Fibroblast of skin of right quadriceps (primary cell): ENCODE measurements at places on chromosomes 1 and 21.
A peak's percentile ranks its signal among the peaks of the same experiment; 100 is the strongest.

- DNase-seq = peak; percentile 56
Measured at GRCh38 chr1:156616463-156616862, 2.8 kb upstream of the HAPLN2 start.

- DNase-seq = peak; percentile 67
Measured at GRCh38 chr1:232923739-232924386, 26.5 kb upstream of the NTPCR start.

DNA sequence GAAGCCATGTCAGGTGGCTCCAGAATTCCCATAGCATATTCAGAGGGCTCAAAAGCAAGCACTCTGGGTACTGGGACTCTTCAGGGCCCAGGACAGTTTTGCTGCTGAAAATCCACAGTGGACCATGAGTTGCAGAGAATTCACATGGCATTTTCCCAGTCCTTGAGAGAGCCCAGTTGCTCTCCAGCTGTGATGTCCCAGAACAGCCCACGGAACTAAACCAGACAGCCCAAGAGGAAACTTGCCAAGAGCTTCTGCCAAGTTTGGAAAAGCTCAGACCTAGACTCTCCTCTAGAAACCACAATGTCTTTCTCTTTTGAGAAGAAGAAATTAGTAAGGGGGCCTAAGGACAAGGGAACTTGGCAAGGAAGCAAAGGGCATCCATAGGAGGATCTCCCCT is 69.4 kb downstream of the RGS2 start:
- DNase-seq = peak; percentile 19

DNA sequence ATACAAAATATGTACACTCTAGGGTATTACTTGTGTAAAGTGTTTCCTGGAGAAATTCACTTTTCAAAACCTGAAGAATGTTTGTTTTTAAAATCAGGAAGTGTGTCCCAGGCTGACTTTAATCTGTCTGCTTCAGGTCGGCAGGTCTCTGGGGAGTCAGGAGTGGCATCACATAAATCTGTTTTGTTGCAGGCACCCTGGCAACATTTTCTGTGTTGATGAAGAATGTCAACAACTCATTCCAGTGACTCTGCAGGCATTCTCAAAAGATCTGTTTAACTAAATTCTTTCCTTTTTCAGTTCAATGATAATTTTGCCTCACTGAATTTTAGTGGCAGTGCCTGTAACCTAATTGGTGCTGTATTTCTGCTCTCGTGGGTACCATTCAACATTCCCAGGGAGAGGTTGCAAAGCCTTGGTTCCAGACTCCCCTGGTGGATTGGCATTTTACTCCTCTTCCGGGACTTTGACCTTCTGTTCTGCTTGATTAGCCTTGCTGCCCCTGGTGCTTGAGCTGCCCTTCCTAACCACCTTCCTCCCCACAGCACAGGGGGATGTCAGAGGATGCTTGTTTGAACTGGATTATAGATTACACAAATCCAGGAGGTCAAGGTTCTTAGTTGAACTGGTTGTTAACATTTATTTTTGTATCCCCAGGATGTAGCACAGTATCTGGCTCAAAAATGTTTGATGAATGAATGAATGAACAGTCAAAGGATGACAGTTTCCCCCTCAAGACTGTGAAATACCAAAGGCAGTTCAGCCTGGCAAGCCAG is 55.4 kb upstream of the LPGAT1 start:
- no peak for DNase-seq

GRCh38 chr21:45338311-45339017 is 50.8 kb upstream of the POFUT2 start:
- no peak for DNase-seq

DNA sequence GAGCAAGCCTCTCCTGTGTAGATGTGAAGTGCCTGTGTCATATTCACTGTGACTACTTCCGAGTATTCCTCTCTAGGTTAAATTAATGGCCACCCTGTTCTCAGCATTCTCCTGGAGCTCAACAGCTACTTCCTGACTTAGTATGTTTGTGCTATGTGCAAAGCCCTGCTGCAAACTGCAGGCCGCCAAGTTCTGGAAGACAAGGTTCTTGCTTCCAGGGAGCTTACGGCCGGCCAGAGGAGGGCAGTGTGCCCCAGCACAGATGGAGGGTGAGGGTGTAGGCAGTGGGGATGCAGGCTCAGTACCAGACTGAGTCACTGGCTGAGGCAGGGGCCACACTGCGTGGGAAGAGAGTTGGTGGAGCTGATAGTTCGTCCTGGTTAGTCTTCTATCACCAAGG is 43.2 kb downstream of the ELK4 start:
- DNase-seq = peak; percentile 53

GRCh38 chr21:45064618-45065399 is 9.6 kb upstream of the ADARB1 start:
- peak; percentile 19 for DNase-seq

GRCh38 chr1:169882039-169882511 is 11.6 kb downstream of the SCYL3 start:
- DNase-seq = no peak

DNA sequence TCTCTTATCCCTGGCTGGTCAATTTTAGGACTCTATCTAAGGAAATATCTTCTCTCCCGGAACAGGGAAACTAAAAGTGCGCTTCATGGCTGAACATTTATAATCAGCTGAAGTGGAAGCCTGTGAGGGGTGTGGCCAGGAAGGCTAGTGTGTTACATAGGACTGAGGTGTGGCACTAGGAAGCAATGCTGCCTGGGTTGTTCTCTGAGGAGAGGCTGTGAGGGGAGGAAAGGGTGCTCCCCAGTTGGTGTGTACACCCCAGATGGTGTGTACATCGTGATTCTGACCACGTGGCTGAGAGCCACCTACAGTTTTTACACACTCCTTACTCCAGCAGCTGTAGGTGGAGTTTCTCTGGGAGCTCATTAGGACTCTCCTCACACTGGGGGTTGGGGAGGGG is 16.3 kb downstream of the NTPCR start:
- no peak for DNase-seq

DNA sequence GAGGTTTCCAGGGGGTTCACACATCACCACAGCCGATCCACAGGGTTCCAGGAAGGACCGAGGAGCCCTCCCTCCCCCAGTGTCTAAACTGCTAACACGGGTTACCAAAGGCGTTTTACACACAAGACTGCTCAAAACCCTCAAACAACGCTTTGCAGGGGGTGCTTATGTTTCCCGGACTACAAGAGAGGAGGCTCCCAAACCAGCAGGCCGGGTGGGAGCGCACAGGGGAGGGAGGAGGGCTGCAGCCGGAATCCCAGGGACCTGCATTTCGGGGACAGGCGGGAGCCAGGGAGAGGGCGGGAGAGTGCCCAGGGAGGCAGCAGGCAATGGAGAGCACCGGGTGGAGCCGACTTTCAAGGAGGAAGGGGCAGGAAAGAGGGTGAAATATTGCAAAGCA is 50.8 kb downstream of the ACBD3 start:
- DNase-seq = no peak

- no peak for DNase-seq
Measured at GRCh38 chr1:232334811-232335210, 295.1 kb downstream of the SIPA1L2 start.

DNA sequence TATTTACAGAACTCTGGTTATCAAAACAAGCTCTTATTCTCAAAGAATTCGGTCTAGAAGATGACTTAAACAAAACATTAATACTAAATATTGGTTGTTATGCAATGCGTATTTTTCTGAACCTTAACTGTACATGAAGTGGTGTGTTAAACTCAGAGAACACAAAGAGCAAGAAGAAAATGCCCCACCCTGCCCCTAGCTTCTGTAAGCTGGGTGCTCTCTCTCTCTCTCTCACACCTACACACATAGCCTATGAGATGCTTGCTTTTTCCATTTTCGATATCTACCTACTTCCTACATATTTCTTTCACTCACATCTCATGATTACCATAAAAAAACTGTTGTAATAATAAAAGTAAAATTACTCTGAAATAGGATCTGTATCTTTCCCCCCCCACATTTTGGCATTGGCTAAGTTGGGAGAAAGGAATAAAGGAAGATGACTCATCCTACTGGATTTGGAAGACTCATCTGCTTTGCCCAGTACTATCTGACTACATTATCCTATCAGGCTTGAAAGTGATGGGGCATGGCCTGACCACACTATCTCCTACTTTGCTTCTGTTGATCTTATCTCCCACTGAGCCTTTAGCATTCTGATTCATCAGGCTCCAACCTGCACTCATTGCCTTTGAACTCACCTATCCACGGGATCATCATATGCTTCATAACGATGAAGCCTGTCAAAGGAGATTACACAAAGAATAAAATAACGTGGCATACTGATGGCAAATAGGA is 2.9 kb downstream of the CRYZ start:
- DNase-seq = peak; percentile 78

- DNase-seq = peak; percentile 83
Measured at GRCh38 chr1:109240158-109241152, 8.9 kb upstream of the CELSR2 start.

GRCh38 chr1:32172621-32173245 is 6.7 kb upstream of the TXLNA start:
- DNase-seq = peak; percentile 17

DNA sequence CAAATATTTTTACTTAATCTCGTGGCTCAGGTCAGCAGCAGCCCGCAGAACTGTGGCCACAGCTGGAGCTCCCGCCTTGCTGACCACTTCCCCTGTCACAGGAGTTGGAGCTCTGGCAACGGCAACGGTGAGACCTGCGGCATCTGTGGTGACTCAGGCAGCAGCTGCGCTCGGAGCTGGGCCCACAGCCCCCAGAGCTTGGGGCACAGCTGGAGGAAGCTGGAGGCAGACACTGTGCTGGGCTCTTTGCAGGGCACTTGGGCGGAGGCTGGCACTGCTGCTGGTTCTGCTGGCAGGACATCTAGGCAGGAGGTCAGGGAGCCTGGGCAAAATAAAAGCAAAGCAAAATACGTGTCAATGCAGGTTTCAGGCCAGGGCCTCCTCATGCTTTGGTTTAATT is at the start of gene LCE3A:
Gene LCE3A (minus strand): TSS at position 301 of the 400 bp plus-strand sequence. CDS start 0 bp downstream, at position 301.
- no peak for DNase-seq

- no peak for DNase-seq
Measured at GRCh38 chr1:17930635-17931034, 175.5 kb downstream of the ACTL8 start.

DNA sequence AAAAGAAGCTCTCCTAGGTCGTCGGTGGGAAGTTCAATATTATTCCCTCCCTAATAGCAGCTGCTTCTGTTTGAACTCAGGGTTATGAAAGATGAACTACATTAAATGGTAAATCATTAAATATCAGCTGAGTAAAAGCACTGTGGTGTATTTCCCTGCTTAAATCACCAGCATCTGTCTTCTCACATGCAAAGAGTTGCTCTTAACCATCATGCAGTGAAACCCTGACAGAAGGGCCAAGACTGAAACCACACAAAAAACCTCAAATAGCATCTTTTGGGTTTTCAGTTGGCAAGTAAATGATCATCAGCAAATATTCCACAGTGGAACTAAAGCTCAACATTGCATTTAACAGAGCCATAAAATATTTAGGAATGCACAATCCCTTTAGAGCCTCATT is 380.0 kb upstream of the ADGRL2 start:
- peak; percentile 35 for DNase-seq

GRCh38 chr1:54380290-54380882 is 25.8 kb downstream of the SSBP3 start:
- DNase-seq = no peak

DNA sequence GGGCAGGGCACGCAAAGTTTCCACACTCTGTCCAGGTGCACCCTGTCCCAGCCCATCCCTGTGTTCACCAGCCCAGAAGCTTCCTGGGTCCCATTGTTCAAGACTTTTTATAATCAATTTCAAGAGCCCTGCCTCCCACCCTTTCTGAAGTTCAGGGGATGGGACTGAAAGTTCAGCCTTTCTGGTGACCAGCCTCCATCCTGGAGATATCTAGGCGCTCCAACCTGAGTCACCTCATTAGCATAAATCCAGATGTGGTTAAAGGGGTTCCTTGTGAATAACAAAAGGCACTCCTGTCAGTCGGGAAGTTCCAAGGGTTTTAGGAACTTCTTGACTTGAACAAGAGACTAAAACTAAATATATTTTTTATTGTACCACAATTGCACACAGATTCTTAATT is 48.4 kb upstream of the RAP1A start:
- DNase-seq = no peak

- no peak for DNase-seq
Measured at GRCh38 chr1:32622806-32623681, 27.3 kb downstream of the ZBTB8OS start.

GRCh38 chr1:117555806-117556205 is 50.0 kb upstream of the TENT5C start:
- DNase-seq = no peak

- DNase-seq = no peak
Measured at GRCh38 chr1:179788259-179788658, 45.2 kb downstream of the FAM163A start.
